HepG2 (cell line): ENCODE measurements at places on chromosomes 4 and X.

DNA sequence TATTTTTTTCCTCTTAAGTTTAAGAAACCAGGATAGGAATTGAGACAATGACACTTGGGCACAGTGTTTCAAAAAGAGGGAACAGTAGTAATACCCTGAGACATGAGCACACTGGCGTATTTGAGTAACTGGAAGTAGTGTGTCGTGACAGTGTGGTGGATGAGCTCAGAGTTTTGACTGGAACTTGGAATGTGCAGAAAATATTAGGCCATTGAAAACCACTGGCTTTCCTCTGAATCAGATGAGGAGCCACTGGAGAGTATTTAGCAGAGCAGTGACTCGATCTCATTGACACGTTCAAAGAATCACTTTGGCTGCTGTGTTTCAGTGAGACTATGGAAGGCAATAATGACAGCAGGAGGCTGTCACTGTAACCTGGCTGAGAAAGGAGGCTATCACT, 1531.2 kb downstream of the STIM2 start:
- DNase-seq: no peak

- DNase-seq: no peak
Observed at GRCh38 chr4:137417676-137418075, 114.6 kb downstream of the PCDH18 start.

- DNase-seq: no peak
Observed at GRCh38 chrX:20884565-20884964, 489.7 kb upstream of the CNKSR2 start.

DNA sequence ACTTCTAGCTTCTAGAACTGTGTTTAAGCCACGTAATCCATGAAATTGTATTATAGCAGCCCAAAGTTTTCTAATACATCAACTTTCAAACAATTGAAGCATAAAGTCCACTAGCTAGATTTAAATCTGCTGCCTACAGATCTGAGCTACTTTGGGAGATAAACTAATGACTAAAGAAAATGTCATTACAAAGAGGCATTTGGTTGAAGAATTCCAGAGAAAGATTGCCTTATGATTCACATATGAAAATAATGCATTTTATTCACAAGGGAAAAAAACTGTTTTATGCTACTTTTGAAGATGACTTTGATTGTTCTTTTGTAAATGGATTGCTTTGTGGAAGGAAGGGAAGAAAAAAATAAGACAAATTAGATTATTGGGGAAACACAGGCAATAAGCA, 124.1 kb upstream of the SLIT2 start:
- no peak for DNase-seq
